ENCODE measurements at places on chromosomes 7 and 10. TPM values are rescaled to one million over a fixed set of nuclear protein-coding genes. Genes with fewer than 3 reads are reported as not detected.

DNA sequence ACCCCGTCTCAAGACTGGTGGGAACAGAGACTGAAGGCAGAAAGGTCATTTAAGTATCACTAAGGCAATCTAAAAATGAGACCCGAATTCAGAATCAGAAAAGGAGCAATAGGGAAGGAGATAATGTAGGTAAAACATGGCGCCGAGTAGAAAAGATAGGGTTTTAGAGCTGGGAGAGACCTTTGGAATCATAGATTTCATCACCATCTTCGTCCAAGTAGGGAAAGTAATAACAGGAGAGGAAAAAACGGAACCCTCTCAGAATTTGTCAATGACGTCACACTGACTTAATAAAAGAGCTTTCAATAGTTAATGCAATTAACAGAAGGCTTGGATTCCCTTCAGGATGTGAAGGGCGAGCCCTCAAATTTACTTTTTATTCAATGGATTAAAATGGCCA is 1.0 kb upstream of the UBN2 start:
- peaks cover 27% of the 10 kb centered on the region for H3K27me3 ChIP-seq
- H3K4me1 ChIP-seq = peaks cover 29% of the 10 kb centered on the region
- H3K27ac ChIP-seq = no peak overlapping the region
- peak overlapping the region; percentile 100 for H3K4me3 ChIP-seq
- peaks cover 4% of the 10 kb centered on the region for H3K36me3 ChIP-seq

DNA sequence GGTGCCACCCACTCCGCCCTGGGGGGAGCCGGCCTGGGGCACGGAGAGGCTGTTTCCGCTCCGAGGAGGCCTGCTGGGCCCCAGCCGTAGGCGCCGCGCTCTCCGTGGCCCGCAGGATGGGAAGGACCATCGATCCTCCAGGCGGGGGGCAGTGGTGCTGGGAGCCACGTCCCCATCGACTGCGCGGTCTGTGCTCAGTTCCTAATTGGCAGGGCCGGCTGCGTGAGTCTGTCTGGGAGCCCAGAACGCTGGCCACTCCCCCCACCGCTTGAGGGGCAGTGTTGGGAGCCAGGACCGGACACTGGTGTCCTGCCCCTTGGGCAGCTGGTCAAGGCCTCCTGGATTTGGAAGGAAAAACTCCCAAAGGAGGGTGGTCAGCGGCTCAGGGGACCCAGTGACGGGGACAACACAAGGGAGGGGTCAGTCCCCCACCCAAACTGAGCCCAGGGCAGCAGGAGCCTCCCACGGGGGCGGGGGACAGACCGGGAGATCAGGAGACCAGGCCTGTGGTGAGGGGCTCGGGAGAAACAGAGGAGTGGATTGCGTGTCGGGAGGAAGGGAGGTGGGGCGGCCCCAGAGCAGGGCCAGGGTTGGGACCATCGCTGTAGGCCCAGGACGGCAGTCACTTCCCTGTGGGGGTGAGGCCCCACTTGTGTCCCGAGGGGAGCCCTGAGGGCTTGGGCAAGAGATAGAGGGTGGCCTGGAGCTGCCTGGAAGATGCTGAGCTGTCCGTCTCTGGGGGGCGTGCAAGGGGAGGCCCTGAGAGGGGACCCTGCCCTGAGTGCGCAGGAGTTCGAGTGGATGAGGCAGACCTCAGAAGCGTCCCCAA is 89.0 kb downstream of the UNCX start:
- peaks cover 3% of the 10 kb centered on the region for H3K27me3 ChIP-seq
- no peaks in the 10 kb centered on the region for H3K4me1 ChIP-seq
- no peak overlapping the region for H3K4me3 ChIP-seq
- H3K27ac ChIP-seq = no peak overlapping the region
- no peaks in the 10 kb centered on the region for H3K36me3 ChIP-seq
- no peak for DNase-seq

DNA sequence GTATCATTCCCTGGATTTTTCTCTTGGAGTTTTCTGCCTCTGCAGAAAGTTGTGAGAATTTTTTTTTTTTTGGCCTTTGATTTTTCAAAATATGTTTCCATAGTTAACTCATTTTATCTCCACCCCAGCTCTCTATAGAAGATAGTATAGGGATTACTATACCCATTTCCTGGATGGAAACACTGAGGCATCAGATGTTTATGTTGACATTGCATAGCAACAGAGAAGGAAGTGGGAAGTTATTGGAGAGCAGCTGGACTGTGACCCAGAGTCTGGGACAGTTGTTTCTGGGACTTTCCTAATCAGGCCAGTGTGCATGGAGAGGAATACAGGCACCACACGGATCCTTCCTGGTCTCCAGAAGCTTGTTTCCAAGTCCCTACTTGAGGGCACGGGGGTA is 158.0 kb downstream of the CDH23 start:
- H3K4me3 ChIP-seq = no peak overlapping the region
- H3K4me1 ChIP-seq = no peaks in the 10 kb centered on the region
- DNase-seq = no peak

GRCh38 chr7:79531116-79531515 is 77.6 kb upstream of the MAGI2 start:
- no peak overlapping the region for H3K4me3 ChIP-seq
- H3K27ac ChIP-seq = no peak overlapping the region
- DNase-seq = no peak
- no peaks in the 10 kb centered on the region for H3K27me3 ChIP-seq
- no peaks in the 10 kb centered on the region for H3K36me3 ChIP-seq

- DNase-seq = no peak
- no peaks in the 10 kb centered on the region for H3K27me3 ChIP-seq
- H3K4me3 ChIP-seq = no peak overlapping the region
- no peaks in the 10 kb centered on the region for H3K4me1 ChIP-seq
Observed at GRCh38 chr7:20424500-20424899, 93.8 kb downstream of the ITGB8 start.

DNA sequence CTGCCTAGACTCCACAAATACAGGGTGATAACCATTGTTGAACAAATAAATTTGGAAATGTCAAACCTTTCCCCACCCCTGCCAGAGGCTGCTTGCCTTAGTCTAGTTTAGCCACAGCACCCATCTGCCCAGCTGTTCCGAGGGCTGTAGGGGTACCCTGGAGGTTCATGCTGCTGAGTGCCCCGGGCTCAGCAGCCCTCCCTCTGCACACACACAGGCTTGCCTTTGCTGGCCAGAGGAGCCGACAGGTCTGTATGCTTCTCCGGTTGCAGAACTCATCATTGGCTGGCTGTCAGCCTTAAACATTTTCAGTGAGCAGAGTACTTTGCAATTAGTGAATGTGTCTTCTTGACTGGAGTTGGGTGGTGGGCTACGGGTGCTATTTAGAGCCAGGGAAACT is 122.9 kb downstream of the NRF1 start:
- no peak overlapping the region for H3K27ac ChIP-seq
- DNase-seq = no peak
- peaks cover 18% of the 10 kb centered on the region for H3K36me3 ChIP-seq
- H3K4me3 ChIP-seq = no peak overlapping the region
- H3K4me1 ChIP-seq = peaks cover 9% of the 10 kb centered on the region

GRCh38 chr7:71457846-71458590 is 326.1 kb downstream of the GALNT17 start:
- no peak for DNase-seq
- H3K4me1 ChIP-seq = no peaks in the 10 kb centered on the region
- H3K4me3 ChIP-seq = no peak overlapping the region
- no peak overlapping the region for H3K27ac ChIP-seq
- no peaks in the 10 kb centered on the region for H3K27me3 ChIP-seq

DNA sequence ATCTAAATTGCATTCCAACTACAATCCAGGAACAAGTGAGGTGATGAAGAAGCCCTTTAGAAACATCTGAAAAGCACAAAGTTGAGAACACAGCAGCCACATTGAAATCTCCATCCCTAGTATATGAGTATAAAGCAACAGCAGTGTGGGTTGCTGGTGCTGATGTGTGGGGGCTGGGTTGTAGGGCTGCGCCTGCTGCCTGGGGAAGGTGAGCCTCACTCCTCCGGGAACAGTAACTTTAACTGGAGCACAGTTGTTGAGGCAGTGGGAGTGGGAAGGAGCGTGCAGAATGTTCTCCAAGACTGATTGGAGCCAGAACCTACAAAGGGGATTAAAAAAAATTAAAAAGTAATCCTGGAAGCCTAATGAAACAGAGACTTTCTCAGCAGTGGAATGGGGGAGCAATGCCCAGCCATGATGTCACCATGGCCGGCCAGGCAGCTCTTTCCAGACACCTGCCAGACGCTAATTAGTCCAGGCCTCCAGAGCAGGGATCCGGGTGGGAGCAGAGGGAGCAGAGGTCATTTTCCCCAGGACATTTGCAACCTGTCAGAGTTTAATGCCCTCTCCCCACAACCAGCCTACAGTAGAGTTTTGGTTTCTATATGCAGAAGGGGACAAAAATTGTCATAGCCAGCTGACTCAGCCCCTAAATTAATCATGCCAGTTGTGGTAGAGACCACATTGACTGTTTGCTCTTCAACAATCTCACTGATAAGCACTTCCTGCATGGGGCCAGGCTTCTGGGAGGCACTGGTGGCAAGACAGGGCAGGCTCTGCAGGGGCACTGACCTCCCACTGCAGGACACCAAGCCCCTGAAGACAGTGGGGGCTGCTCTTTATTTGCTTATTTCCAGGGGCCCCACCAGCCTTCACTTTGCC is 133.0 kb upstream of the ZNF32 start:
- no peak overlapping the region for H3K27ac ChIP-seq
- peaks cover 4% of the 10 kb centered on the region for H3K27me3 ChIP-seq
- DNase-seq = no peak
- H3K36me3 ChIP-seq = no peaks in the 10 kb centered on the region
- H3K4me3 ChIP-seq = no peak overlapping the region
- H3K4me1 ChIP-seq = peaks cover 25% of the 10 kb centered on the region

GRCh38 chr10:99709480-99710229 is 22.3 kb downstream of the COX15 start:
- peak overlapping the region; percentile 35 for H3K27ac ChIP-seq
- DNase-seq = no peak
- no peak overlapping the region for H3K4me3 ChIP-seq
- peaks cover 16% of the 10 kb centered on the region for H3K36me3 ChIP-seq
- H3K27me3 ChIP-seq = no peaks in the 10 kb centered on the region

DNA sequence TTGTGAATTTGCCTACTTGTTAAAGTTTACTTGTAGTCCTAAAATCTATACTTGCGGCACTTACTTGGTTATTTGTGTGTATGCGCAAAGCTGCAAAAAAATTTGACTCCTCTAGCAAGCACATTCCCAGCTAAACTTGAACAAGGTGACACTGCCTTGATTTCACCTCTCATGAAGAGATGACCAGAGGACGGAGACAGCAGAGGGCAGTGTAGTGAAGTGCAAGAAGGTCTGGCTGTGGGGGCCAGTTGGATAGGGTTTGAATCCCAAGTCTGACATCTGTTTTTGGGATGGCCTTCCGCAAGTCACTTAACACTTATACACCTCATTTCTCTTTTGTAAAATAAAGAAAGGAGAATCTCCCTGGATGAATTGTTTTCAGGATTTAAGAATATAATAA is 15.7 kb downstream of the SLK start:
- no peak for DNase-seq
- H3K36me3 ChIP-seq = no peaks in the 10 kb centered on the region
- H3K27me3 ChIP-seq = no peaks in the 10 kb centered on the region
- no peak overlapping the region for H3K4me3 ChIP-seq
- H3K4me1 ChIP-seq = peaks cover 56% of the 10 kb centered on the region
- peak overlapping the region; percentile 40 for H3K27ac ChIP-seq

GRCh38 chr10:62637249-62638061 is 167.1 kb upstream of the ADO start:
- no peak overlapping the region for H3K4me3 ChIP-seq
- peaks cover 28% of the 10 kb centered on the region for H3K4me1 ChIP-seq
- peaks cover 2% of the 10 kb centered on the region for H3K36me3 ChIP-seq
- H3K27ac ChIP-seq = no peak overlapping the region
- DNase-seq = peak; percentile 73

DNA sequence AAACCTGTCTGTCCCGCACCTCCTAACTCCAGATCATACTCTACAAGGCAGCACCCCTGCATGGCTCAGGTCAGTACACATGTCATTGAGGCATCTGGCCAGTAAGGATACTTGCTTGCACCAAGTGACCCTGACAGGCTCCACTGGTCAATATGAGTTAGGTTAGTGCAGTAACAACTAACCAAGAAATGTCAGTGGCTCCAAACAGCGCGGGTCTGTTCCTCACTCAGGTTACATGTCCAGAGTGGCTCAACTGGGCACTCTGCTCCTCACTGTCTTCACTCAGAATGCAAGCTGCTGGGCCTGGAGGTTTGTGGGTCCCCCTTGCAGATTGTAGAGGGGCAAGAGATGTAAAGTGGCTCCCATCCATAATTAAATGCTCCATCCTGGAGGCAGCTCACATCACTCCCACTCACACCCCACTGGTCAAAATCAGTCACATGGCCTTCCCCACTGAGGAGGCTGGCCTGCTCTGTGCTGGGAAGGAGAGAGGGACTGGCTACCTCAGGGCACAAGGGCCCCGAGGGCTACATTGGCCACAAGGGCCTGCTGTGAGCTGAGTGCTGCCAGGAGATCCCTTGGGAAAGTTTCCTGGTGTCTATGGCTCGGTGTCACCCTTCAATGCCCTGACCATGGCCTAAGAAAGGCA is 109.1 kb upstream of the GDF10 start:
- peaks cover 2% of the 10 kb centered on the region for H3K27me3 ChIP-seq
- H3K4me3 ChIP-seq = no peak overlapping the region
- H3K4me1 ChIP-seq = peaks cover 10% of the 10 kb centered on the region
- no peak for DNase-seq
- no peak overlapping the region for H3K27ac ChIP-seq

- peaks cover 1% of the 10 kb centered on the region for H3K27me3 ChIP-seq
- H3K27ac ChIP-seq = no peak overlapping the region
- DNase-seq = no peak
- H3K36me3 ChIP-seq = peaks cover 28% of the 10 kb centered on the region
Observed at GRCh38 chr7:150410131-150410530, 31.0 kb downstream of the ZNF775 start.

- DNase-seq = no peak
- H3K27ac ChIP-seq = no peak overlapping the region
- no peaks in the 10 kb centered on the region for H3K36me3 ChIP-seq
- H3K4me1 ChIP-seq = peaks cover 10% of the 10 kb centered on the region
- H3K4me3 ChIP-seq = no peak overlapping the region
- no peaks in the 10 kb centered on the region for H3K27me3 ChIP-seq
Observed at GRCh38 chr10:33489501-33490176, 155.2 kb upstream of the NRP1 start.

DNA sequence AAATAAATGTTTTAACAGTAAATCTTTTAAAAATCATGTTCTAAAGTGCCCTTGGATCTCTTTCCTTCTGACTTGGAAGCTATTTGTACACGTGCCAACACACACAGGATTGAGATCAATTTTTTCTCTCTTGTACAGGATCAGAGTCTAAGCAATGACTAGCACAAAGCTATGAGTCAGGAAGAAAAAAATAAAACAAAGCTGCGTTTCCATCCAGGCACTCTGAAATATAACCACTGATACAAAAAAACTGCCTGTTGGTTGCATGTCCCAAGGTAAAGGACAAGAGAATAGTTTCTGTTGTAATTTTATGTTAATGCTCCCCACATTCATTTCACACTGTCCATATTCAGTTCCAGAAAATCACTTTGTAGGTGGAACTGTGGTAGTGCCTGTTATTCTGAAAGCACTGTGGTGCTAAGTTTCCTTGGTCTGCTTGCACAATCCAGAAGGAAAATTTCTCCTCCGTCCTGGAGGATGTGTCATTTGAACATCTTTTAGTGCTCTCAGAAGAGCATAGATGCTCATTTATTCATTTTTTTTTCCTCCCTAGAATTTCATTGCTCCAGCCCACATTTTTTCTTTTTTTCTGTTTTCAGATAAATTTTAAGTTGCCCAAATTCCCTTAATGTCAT is 113.4 kb downstream of the PLXDC2 start:
- H3K4me1 ChIP-seq = no peaks in the 10 kb centered on the region
- H3K36me3 ChIP-seq = no peaks in the 10 kb centered on the region
- DNase-seq = no peak
- no peak overlapping the region for H3K4me3 ChIP-seq

The FAM25A gene
- total RNA-seq = not detected

The SPDYE17 gene
- total RNA-seq = not detected

The ZNF487 gene
- 1.8 TPM for total RNA-seq

The SPDYE2B gene
- not detected for total RNA-seq

The MKX gene
- total RNA-seq = not detected

The FFAR4 gene
- not detected for total RNA-seq

The PNLIPRP3 gene
- total RNA-seq = not detected

The GCK gene
- total RNA-seq = 2.4 TPM

The CDHR1 gene
- total RNA-seq = 0.66 TPM
